Activated CD8-positive, alpha-beta T cell treated with anti-CD3 and anti-CD28 coated beads for 36 hours (primary cell): ENCODE measurements at places on chromosomes 12 and 14.

DNA sequence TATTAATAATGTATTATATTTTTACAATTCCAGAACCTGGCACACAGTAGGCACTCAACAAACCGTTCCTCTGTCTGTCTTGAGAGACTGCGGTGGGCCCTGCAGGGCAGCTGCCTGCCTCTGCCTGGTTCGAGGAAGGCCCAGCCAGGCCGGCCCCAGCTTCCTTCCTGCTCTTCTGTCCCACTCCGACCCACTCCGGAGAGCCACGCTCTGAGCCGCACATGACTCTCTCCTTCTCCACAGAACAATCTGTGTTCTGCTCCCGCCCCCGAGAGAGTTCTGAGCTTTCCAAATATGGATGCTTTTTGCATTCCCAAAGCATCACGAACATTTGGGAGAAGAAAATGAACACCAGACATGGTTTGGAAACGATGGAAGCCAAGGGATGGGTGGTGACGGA, 57.3 kb downstream of the TTC7B start:
- DNase-seq: peak; percentile 24

DNA sequence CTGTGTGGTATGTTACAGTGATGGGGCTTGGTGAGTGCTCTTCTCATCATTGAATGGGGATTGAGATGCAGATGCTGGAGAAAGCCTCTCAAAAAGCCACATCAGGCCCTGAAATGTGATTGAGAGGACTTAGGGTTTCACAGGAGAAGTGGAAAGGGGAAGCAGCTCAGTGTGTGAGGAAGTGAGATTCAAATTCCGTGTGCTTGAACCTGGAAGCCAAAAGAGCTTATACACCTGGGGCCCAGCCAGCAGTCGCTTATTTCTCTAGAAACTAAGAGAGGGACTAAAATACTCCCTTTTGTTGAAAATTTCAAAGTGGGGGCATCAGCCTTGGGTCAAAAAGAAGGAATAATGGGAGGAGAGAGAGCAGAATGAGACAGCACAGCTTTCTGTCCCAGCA, 39.1 kb upstream of the GZMB start:
- no peak for DNase-seq

- no peak for DNase-seq
Measured at GRCh38 chr12:67447180-67447579, 178.0 kb downstream of the CAND1 start.

DNA sequence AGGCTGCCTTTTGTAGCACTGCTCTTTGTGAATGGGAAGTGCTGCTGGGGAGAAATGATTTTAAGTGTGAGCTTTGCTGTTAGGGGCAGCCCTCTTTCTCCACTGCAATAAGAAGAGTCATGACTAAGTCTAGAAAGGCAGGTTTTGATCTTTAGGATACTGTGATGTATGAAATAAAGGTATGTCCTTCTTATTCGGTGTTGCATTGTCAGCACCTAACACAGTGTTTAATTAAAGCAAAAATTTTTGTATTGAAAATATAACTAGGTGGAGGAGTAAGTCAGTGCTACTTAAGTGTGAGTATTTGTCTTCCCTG, 81.5 kb downstream of the ETV6 start:
- peak; percentile 26 for DNase-seq

DNA sequence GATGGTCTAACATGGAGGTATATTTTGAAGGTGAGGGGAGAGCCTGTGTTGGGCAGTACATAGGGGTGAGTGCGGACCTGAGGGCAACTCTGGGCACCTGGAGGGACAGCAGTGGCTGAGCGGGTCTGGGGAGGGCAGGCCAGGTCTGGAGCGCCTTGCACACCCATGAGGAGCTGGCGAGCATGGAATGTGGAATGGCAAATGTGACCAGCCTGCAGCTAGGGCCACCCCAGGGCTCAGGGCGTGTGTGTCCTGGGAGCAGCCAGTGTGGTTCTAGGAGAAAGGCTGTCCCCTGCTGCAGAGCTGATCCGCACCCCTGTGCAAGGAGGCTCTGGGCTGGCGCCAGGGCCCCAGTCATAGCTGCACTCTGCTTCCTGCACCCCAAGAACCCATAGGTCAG, 24.5 kb downstream of the BCL7A start:
- no peak for DNase-seq

DNA sequence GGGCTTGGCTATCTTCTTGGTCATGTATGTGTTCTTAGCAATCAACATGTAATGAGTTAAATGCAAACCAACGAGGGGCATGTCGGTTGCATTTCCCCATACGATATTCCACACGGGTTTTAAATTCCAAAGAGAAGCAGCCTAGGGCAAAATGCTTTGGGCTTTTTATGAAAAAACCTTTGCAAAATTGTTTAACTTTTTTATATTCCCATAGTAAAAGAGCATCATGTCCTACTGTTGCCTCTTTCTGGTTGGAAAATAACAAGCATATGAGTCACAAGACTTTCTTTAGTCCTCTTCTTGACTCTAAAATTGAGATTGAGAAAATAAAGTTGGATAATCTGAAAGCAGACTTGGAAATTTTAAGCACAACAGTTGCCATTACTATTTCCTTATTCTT, 3.8 kb upstream of the DIO2 start:
- DNase-seq: no peak

DNA sequence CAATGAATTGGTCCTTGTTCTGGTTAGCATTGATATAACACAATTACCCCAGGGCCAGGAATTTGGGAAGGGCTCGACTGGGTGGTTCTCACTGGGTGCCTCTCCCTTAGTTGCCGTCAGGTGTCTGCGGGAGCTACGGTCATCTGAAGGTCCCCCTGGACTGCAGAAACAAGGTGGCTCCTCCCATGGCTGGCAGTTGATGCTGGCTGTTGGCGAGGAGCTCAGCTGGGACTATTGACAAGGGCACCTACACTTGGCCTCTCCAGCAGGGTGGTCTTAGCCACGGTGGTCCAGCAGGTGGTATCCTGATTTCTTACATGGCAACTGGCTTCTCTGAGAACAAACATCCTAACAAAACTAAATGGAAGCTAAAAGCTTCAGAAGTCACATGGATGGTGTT, 41.0 kb upstream of the RGS6 start:
- DNase-seq: no peak

DNA sequence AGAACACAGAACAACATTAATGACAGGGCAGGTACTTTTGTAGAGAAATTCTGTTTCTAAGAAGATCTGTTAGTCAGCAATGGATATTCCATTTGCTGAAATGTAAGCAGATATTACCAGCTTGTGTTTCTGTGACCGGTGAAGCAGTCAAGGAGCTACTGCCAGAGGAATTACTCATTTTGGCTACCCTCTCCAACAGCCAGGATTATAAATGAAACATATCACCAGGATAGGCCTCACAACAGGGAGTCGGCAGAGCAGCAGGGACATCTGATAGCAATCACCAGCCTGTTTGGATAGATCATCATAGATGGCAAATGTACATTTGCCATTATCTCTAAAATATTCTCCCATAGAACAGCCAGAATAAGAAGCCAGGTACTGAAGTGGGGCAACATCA, 440.7 kb downstream of the KCNH5 start:
- DNase-seq: no peak
